ENCODE measurements at places on chromosomes 6 and 20. TPM values are rescaled to one million over a fixed set of nuclear protein-coding genes. Genes with fewer than 3 reads are reported as not detected.

DNA sequence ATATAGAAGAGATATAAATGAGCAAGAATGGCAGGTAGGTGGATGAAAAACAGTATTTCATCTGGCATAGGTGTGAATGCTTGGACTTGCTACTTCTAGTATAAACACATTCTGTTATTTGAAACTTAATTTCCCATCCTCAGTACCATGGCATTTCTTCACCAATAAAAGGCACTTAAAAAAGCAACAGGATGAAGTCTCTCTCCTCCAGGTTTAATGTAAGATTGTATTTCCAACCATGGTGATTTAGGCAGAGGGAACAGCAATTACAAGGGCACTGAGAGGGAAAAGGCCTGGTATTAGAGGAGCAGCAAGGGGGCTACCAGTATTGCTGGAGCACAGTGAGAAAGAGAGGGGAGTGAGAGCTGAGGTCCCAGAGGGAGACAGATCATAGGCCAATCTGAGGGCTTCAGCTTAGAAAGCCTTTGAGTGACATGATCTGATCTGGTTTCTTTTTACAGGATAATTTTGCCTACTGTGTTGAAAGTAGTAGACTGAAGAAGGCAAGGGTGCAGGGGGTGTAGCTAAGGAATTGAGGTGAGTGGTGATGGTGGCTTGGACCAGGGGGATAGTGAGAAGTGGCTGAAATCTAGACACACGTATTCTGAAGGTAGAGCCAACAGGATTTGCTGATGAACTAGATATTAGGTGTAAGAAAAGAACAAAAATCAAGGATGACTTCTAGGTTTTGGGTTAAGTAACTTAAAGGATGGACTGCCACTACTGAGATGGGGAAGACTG is 67.8 kb upstream of the SMIM29 start:
- peak overlapping the region; percentile 66 for H3K4me3 ChIP-seq
- no peak for DNase-seq
- no peaks in the 10 kb centered on the region for H3K36me3 ChIP-seq
- H3K4me1 ChIP-seq: peaks cover 50% of the 10 kb centered on the region
- H3K27ac ChIP-seq: peak overlapping the region; percentile 80

- no peak overlapping the region for H3K4me3 ChIP-seq
- no peaks in the 10 kb centered on the region for H3K27me3 ChIP-seq
- H3K27ac ChIP-seq: no peak overlapping the region
- DNase-seq: no peak
- peaks cover 7% of the 10 kb centered on the region for H3K4me1 ChIP-seq
Measured at GRCh38 chr20:8757146-8757545, 311.7 kb upstream of the PLCB4 start.

FKBP1C gene
- 2.5 TPM for total RNA-seq

KHDC1L gene
- total RNA-seq: not detected

PAQR8 gene
- total RNA-seq: 21.0 TPM

- DNase-seq: no peak
- peaks cover under 1% of the 10 kb centered on the region for H3K36me3 ChIP-seq
- no peak overlapping the region for H3K4me3 ChIP-seq
- no peaks in the 10 kb centered on the region for H3K27me3 ChIP-seq
- no peak overlapping the region for H3K27ac ChIP-seq
Measured at GRCh38 chr6:81023007-81023582, 729.4 kb downstream of the TENT5A start.
